ENCODE measurements at places on chromosomes 16 and 17. TPM values are rescaled to one million over a fixed set of nuclear protein-coding genes. Genes with fewer than 3 reads are reported as not detected.

Gene MPV17L
- total RNA-seq = 2.8 TPM

Gene TLCD1
- total RNA-seq = 4.8 TPM

Gene PRSS8
- total RNA-seq = not detected

Gene KRT14
- not detected for total RNA-seq

Gene FOXF1
- total RNA-seq = 4.0 TPM

Gene CLTC
- total RNA-seq = 343 TPM

Gene MYCBPAP
- total RNA-seq = 0.32 TPM

Gene CES4A
- 5.0 TPM for total RNA-seq

DNA sequence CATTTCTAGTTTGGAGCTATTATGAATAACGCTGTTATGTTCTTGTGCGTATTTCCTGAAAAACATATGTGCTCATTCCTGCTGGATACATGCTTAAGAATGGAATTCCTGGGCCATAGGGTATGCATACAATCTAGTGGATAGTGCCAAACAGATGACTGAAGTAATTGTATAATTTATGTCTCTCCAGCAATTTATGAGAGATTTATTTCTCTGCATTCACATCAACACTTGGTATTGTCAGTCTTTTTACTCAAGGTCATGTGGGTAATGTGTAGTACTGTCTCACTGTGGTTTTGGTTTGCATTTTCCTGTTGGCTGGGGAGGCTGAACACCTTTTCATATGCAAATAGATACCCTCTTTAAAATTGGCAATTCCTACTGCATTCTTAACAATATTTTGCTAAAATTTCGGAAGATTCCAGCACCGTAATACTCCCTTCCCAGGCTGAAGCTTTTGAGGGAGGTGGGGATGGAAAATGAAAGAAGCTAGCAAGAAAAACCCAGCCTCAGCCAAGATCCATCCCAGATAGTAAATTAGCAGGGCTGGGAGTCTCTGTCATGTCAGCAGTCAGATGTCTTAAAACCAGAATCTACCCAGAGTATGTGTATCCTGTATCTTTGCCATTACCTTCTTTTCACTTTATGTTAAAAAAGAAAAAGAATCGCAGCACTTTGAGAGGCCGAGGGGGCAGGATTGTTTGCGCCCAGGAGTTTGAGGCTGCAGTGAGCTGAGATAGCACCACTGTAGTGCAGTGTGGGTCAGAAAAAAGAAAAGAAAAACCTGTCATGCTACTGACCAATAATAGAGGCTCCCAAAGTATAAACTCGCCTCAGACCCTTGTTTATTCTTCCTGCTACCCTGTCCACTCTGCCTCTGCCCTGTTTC lies 204.9 kb downstream of the LGALS9B start:
- DNase-seq = no peak

DNA sequence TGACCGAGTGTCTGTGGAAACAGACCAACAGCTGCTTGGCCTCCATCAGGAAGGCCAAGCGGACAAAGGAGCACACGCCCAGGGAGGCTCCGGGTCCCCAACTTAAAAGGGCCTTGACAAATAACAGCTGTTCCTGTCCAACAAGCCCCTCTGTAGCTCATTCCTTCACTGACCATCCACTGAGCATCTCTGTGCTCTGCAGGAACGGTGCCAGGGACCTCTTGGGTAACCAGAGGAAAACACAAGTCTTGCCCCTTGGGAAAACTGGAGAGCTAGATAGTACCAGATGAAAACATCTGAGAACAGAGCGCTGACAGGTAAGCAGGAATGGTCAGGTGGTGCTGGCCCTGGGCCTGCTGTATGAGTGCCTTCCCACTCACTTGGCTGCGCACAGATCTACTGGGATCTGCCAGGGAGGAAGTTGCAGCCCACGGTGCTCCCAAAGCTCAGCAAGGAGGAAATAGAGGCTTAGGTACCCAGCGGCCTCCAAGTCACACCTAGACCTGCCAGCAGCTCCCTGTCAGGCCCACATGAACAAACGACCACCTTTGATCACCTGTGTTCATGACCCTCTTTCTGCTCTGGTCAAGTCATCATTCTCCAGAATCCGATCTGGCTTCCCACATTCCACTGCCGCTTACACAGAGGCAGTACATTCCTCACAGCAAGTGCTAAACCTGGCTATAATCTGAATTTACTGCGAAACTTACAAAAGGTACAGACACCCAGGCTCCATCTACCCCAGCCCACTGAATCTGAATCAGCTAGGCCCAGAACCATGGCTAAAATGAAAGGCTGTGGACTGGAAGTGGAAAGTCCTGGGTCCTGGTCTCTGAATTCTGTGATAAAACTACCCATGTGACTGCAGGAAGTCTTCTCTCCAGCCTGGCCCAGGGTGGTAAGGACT lies 12.5 kb downstream of the DCAKD start:
- no peak for DNase-seq

GRCh38 chr17:76586741-76587487 lies 1.3 kb upstream of the ST6GALNAC2 start:
- no peak for DNase-seq

GRCh38 chr17:74694081-74694480 lies 18.6 kb downstream of the CD300LF start:
- no peak for DNase-seq

DNA sequence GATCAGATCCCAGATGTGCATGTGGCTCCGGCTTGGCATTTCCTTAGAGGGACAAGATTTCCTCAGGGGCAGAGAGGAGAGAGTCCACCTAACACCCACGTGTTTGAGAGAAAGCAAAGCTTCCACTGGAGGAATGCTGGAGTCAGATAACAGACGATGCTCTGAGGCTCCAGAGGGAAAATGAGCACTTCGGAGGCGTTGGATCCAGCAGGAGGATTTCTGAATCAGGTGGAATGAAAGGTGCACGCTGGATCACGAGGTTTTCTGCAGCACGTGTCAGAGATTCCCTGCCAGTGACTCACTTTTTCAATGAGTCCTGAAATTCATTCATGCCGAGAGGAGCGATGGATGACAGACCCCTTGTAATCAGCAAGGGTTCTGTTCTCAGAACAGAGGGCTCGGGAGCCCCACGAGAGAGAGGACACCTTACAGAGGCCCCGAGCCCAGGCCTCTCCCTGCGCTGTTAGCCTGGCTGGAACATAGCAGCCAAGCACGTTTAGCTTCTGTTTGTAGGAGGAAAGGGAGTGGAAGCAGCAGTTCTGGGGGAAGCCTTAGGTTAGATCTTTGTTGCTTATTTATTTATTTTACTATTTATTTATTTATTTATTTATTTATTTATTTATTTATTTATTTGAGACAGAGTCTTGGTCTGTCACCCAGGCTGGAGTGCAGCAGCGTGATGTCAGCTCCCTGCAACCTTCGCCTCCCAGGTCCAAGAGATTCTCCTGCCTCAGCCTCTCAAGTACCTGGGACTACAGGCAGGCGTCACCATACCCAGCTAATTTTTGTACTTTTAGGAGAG lies 49.3 kb upstream of the JPH3 start:
- peak; percentile 39 for DNase-seq

GRCh38 chr16:22971346-22971924 lies 157.5 kb downstream of the HS3ST2 start:
- DNase-seq = no peak

GRCh38 chr16:50178491-50178941 lies 25.4 kb downstream of the TENT4B start:
- peak; percentile 55 for DNase-seq

DNA sequence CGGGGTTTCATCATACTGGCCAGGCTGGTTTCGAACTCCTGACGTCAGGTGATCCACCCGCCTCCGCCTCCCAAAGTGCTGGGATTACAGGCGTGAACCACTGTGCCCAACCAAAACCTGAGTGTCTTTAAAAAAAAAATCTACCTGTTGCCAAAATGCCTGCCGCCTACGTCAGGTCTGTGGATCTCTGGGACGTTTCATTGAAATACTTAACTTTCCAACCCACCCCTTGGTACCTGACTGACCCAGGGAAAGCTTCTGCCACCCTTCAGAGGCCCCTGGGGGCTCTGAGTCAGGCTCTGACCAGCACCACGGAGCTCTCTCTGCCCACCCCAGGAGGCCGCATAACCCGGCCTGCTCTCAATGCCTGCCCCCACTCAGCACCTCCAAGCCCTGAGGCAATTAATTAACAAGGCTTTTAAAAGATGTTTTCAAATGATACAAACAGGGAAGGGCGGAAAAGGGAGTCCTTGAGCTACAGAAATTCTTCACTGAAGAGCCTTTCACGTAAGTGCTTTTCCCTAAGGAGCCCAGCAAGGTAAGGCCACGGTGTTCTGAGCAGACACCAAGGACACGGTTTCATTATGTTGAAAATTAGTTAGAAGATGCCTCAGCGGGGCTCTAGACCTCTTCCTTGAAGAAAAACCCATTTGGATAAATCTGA lies 29.3 kb upstream of the GSG1L start:
- DNase-seq = no peak

DNA sequence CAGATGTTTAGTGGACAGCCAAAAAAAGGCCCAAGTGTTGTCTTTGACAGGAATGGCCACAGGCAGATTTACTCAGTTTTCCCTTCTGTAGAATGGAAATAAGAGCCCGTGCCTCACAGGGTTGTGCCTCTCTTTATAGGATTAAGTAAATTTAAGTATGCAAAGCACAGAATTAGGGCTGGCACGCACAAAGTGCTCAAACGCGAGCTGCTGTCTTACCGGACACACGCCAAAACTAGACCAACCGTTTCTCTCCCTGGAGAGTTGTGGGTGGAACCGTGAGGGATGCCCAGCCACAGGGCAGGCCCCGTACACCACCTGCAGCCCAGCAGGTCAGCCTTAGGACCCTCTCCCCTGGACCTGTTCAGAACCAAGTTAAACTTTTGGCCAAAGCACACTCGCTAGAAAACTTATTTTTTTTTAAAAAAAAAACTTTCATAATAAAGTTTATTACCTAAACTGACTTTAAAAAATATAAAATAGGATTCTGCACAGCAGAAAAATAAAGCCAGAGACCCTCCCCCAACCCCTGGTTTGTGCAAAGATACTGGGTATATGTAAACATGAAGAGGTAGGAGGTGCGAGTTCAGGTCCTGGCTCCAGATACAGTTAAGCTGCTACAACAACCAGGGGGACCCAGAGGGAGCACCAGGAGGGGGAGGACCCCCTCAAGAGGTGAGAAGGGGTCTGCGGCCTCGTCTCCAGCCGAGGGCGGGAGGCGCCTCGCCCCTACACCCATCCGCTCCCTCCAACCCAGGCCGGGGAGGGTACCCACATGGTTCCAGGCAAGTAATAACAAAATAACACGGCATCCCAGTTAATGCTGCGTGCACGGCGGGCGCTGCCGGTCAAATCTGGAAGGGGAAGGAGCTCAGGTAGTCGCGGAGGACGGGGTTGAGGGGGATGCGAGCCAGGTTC lies 1.8 kb downstream of the SOCS1 start:
- DNase-seq = no peak

- DNase-seq = no peak
Observed at GRCh38 chr16:4814046-4814445, 11.6 kb upstream of the ROGDI start.

GRCh38 chr17:10610884-10611283 lies 46.2 kb downstream of the MYH3 start:
- no peak for DNase-seq

DNA sequence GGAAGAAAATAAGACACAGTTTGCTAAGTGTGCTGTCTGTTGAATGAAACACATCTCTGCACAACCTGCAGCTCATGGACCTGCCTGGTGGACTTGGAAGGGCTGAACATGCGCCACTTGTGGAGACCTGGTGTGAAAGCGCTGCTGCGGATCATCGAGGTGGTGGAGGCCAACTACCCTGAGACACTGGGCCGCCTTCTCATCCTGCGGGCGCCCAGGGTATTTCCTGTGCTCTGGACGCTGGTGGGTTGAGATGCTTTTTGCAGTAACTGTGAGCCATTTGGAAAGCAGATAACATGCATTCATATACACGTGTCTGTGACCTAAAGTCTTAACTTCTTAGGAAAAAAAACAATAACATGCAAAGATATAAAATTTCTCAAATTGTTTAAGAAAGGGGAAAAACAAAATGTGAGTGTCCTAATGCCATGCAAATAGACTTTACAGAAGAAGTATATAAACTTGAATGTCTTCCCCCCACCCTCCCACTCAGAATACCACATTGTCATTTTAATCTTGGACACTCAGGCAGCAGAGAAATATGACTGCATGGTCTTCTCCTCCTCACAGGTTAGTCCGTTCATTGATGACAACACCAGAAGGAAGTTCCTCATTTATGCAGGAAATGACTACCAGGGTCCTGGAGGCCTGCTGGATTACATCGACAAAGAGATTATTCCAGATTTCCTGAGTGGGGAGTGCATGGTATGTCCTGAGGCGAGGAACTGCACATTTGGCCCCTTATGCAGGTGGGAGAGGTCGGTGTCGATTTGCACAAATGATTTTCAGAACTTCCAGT lies 65.6 kb downstream of the SEC14L1 start:
- peak; percentile 18 for DNase-seq

- DNase-seq = no peak
Observed at GRCh38 chr17:80365983-80366382, 49.0 kb upstream of the ENDOV start.

DNA sequence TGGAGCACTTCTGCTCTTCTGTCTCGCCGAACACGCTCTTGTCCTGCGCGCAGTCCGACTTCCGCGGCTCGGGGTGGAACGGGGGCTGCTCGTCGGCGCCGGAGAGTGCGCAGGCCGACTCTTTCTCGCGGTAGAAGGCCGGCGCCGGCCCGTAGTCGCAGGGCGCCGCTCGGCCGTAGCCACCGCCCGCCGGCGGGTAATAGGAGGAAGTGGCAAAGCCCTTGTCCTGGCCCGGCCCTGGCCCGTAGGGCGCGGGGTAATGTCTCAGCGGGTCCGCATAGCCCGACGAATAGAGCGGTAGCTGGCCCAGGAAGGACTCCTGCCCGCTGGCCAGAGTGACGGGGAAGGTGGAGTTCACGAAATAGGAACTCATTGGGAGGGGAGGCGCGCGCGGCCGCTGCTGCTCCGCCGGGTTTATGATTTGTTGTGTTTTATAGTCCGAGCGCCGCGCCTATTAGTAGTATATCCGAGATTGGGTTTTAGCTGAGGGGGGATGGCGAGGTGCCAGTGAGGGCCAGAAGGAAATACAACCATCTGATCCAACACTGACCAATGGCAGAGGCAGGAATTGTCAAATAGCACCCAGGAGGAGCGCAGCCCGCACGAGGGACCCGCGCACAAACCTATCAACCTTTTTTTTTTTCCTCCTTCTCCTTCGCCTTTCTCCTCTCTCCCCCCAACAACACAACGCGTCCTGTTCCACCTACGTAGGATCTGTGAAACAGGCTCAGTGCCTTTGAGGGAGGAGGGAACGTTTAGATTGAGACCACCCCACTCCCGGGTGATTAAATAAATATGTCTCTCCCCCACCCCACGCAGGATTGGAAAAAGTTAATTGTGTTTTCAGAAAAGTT lies 4.4 kb upstream of the HOXB5 start:
- peak; percentile 80 for DNase-seq

- DNase-seq = no peak
Observed at GRCh38 chr17:74729368-74729767, 7.7 kb upstream of the RAB37 start.

Data from GM23248 (cell line).